ENCODE measurements at places on chromosomes 6 and 20. TPM values are rescaled to one million over a fixed set of nuclear protein-coding genes. Genes with fewer than 3 reads are reported as not detected.

Gene ZC2HC1B
- not detected for total RNA-seq

Gene STK35
- 16.4 TPM for total RNA-seq

Gene TCF21
- total RNA-seq, result 0.15 TPM

Gene IPCEF1
- total RNA-seq, result not detected

All from epithelial cell of umbilical artery (primary cell).